ENCODE measurements at places on chromosomes 3 and 15.

- no peak for DNase-seq
Measured at GRCh38 chr3:196638861-196639482, 522 bp upstream of the NRROS start.

GRCh38 chr3:53092216-53092615, 38.0 kb downstream of the RFT1 start:
- no peak for DNase-seq

GRCh38 chr15:52518487-52519371, 10.0 kb downstream of the MYO5A start:
- DNase-seq = no peak

GRCh38 chr15:60222404-60222803, 175.4 kb downstream of the ANXA2 start:
- DNase-seq = no peak

DNA sequence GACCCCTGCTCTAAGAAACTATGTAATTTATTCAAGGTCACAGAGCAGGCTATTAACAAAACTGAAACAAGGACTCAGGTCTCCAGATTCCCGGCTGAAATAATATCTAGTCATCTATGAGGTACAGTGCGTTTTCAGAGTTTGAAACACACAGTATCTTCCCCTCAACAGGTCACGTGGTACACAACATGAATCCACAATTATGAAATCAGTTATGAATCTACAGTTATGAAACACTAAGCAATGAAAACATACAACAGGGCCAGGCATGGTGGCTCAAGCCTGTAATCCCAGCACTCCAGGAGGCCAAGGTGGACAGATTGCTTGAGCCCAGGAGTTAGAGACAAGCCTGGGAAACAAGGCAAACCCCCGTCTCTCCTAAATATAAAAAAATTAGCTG, 72.7 kb downstream of the FSIP1 start:
- DNase-seq = no peak

DNA sequence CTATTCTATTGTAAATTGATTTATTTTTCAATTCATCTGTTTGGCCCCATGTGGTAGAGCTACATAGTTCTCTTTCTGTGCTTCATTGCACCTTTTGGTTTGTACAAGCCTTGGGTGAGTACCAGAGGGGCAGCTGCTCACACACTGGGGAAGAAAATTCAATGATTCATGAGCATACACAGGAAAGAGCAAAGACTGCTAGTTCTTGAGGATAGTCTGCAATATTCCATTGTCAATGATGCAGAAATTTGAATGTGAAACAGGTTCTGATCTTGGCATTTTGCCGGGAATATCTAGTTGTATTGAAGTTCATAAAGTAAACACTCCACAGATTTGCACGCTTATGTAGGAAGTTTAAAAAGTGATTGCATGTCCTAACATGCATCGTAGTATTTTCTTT, 304.6 kb downstream of the NAALADL2 start:
- DNase-seq = no peak

DNA sequence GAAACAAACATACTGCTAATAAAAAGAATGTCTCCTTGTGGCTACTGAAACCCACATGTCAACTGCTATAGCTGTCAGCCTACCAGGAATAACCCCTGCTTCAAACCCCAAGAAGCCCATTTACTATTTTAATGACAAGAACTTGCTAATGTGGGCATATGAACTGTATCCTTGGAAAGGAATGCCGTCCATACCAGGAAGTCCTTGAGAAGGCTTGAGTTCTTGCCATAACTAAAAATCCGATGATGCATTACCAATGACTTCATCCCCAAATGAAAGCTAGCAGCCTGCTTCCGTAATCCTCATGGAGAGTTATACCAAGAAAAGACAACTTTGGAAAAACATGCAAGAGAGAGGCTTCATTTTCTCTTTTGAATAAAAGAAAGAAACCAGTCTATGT, 34.8 kb downstream of the MINDY4B start:
- DNase-seq = no peak

DNA sequence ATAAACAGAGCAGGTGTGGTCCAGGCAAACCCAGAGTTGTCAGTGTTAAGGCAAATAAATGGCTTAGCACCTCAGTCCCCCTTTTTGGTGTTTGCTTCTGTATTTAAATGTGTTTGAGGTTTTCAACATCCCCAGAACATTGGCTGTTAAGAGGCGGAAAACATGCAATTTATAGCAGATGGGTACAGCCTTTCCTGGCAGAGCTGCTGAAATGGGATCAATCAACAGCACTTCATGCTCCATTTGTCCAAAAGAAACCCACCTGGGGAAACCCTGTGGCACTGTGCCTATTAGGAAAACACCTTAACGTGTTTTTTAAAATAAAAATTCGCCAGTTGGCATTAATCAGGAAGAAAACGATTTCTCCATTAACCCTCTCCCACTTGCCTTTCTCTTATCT, 135.4 kb downstream of the MCTP2 start:
- no peak for DNase-seq

DNA sequence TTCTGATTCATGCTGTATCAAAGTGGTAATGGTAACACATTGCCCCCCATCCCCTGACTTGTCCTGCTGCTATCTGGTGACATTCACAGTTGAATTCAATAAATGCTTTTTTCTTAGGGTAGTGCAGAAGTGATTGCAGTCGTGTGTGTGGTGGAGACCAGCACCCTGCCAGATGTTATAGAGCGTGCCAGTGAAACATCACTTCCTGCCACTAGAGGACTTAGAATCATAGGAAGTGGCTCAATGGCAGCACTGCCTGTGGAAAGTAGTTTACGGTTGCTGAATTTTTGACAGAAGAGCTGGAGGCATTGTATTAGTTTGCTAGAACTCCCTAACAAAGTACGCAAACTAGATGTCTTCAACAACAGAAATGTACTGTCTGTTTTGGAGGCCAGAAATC, 37.4 kb upstream of the P2RY12 start:
- DNase-seq = no peak

DNA sequence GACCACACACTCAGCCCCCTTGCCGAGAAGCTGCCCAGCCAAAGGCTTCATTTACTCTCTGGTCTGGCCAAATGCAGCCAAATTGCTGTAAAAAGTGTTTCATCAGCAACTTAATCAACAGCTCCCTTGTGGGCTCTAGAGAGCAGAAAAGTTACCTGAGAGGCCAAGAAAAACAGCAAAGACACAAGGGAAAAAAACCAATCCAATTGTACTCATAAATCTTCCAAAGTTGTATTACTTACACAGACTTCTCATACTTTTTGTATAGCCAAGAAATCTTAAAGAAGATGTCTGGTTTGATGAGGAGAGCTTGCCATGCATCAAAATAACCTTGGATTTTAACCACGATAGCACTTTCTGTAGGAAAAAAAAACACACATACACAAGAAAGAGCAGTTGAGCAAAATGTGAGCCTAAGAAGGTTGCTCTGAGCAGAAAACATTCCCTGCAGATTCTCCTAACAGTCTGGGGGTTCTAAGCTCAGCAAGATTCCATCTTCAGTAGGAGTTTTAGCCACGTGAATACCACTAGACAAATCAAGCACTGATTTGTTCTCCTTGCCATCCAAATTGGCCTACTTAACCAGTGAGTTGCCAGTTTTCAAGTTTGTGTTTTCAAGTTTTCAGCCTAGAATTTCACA, 120.0 kb downstream of the CYP19A1 start:
- no peak for DNase-seq

DNA sequence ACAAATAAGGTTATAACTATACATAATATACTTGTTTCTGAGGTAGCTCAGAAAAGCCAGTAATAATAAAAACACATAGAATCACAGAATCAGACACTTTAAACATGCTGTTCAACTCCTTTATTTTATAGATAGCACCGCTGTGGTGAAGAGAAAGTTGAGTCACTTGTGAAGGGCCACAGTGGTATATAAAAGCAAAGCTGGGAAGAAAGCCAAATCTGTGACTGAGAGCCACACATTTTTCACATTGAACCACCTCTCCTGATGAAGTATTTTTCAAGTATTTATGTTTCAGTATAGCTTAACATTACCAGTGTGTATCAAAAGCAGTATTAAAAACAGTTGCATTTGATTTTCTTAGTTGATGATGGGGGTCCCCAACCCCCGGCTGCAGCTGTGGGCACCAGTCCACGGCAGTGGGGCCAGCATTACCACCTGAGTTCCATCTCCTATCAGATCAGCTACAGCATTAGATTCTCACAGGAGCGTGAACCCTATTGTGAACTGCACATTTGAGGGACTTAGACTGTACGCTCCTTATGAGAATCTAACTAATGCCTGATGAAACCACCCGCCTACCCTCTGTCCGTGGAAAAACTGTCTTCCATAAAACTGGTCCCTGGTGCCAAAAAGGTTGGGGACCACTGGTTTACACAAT, 46.2 kb downstream of the TBL1XR1 start:
- no peak for DNase-seq

DNA sequence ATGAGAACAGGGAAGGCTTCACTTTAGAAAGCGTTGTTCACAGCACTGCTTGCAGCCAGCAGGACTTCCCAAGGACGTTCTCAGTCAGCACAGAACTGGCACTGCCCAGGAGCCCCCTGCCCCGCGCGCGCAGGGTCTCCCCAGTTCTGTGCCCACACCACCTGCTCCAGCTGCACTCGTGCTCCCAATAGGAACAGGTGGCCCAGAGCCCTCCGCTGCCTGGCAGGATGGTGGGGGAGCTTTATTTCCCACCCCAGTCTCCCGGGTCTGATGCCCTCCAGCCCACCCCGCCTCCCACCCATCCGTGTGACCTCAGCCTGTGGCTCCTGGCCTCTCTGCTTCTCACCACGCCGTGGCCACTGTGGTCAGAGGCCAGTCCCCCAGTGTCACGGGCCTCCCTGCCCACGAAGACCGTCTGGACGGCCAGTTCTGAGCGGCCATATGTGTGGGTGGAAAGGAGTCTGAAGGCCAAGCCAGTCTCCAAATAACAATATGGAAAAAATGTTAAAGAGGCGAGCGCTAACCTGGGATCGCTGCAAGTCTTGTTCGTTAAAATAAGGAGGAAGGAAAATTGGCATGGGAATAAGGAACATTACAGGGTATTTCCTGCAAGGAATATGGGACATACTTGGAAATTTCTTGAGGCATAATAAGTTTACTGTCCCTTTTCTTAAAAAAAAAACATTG, 54.6 kb upstream of the PCSK6 start:
- DNase-seq = no peak

GRCh38 chr3:14494279-14494972, 45.7 kb downstream of the GRIP2 start:
- no peak for DNase-seq

DNA sequence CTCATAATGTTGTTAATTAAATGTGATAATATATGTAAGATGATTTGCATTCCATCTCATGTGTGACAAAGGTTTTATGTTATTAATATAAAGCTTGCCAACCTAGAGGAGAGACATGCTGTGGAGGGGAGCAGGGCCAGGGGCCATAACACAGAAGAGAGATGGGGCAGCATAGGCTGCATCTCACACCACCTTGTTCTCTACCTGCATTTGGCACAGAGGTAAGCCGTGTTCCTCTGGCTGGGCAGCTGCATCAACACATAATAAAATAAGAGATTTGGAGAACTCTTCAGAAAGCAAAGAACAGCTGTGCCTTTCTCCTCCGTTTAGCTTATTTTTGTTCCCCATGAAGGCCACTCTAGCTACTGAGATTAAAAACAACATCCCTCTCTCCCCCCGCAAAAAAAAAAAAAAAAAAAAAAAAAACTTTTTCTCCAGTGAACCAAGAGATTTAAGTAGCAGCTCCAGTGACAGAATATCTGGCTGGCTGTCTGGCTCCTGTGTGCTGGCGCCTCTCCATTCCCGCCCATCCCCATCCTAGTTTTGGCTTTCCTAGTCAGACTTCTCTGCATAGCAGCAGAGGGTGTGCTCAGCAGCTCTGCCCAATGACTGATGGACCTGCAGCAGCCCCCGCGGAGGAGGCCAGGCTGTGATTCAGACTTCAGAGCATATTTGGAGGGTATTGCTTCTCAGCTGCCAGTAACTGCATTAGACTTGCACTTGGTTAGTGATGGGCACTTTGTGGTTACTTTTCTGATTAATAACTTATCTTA, 52.2 kb upstream of the STXBP5L start:
- no peak for DNase-seq

- no peak for DNase-seq
Measured at GRCh38 chr15:63169788-63170187, 12.5 kb upstream of the RPS27L start.

GRCh38 chr3:13525827-13526625, 22.9 kb upstream of the FBLN2 start:
- no peak for DNase-seq

DNA sequence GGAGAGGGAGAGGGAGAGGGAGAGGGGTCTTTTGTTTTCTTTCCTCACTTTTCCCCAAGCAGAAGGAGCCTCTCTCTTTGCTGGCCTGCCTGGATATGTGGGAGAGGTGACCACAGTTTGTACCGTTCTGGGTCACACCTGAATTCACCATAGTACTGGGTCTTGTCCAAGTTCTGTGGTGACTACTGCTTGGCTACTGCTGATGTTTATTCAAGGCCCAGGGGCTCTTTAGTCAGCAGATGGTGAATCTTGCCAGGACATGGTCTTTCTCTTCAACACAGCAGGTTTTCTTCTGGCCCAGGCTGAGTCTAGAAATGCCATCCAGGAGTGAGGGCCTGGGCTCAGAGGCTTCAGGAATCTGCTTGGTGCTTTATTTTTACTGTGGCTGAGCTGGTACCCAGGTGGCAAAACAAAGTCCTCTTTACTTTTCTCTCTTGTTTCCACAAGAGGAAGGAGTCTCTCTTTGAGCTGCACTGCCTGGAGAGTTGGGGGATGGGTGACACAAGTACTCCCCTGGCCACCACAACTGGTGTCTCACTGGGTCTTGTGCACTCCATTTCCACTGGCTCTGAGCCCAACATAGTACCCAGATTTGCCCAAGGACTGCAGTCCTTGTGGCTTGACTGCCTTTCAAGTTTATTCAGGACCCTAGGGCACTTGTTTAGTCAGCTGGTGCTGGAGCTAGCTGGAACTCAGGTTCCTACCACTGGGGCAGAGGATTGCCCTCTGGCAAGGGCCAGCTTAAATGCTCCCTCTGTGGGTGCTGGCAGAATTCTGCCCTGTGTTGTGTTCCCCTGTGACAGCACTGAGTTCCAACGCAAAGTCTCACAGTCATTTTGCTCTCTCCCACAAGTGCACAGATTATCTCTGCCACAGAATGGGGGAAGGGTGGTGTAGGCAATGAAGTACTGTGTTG, 16.8 kb upstream of the CCNDBP1 start:
- no peak for DNase-seq

GRCh38 chr15:100958326-100959065, 39.3 kb downstream of the LRRK1 start:
- no peak for DNase-seq

- no peak for DNase-seq
Measured at GRCh38 chr3:72129501-72130094, 344.6 kb upstream of the PROK2 start.

- no peak for DNase-seq
Measured at GRCh38 chr3:10697918-10698317, 118.1 kb upstream of the SLC6A11 start.

GRCh38 chr3:9552252-9552999, 1.2 kb downstream of the LHFPL4 start:
- no peak for DNase-seq

GRCh38 chr3:43346978-43347749, 60.8 kb downstream of the SNRK start:
- DNase-seq = peak; percentile 24

GRCh38 chr3:107063351-107063750, 313.9 kb upstream of the CCDC54 start:
- no peak for DNase-seq

- DNase-seq = no peak
Measured at GRCh38 chr15:46576646-46577395, 942.0 kb downstream of the SQOR start.
